Naive thymus-derived CD4-positive, alpha-beta T cell (primary cell): ENCODE measurements at places on chromosomes 12 and 14.

DNA sequence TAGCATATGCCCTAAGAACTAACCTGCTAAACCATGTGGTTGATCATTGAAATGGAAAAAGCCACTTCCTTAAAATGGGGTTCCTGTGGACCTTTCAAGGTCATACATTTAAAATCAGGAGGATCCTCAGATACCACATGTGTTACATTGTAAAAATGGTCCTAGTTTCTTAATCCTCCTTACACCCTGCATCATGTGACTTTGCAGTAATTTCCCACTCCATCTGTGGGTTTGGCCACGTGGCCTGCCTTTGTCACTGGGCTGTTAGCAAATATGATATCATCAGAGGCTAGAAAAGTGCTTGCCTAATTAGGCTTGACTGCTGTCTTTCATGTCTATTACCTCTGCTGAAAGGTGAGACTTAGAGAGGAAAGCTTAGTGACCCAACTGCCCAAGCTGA lies 70.7 kb downstream of the CMKLR1 start:
- DNase-seq, result no peak

DNA sequence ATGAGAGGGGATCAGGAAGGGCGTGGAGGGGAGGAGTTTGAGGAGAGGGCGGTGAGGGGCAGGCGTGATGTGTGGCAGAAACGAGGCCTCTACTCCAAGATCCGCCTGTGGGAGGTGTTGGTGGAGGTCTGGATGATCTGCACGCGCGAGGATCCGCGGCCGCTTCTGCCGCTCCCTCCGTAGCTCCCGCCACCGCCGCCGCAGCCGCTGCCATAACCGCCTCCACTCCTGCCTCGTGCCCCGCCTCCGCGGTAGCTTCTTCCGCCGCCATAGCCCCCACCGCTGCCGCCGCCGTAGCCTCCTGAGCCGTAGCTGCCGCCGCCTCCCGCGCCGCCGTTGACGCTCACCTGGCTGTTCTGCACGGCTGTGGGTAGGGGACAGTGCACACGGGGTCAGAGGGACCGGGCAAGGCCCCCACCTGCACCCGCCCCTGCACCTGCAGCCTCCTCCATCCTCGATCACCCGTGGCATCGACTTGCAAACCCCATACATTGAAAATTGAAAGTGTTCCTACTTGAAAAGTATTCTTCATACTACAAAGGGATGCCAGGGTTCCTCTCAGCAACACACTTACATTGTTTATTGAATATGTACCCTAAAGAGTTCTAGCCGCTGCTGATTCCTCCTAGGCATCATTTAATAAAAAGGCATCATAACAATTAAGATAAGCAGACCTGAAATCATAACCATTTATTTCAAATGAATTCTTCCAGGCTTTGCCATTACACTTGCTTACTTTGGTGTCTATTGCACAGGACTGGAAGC lies 11.1 kb upstream of the KRT1 start:
- peak; percentile 72 for DNase-seq

GRCh38 chr12:113422886-113423669 lies 898 bp downstream of the SDSL start:
- no peak for DNase-seq

DNA sequence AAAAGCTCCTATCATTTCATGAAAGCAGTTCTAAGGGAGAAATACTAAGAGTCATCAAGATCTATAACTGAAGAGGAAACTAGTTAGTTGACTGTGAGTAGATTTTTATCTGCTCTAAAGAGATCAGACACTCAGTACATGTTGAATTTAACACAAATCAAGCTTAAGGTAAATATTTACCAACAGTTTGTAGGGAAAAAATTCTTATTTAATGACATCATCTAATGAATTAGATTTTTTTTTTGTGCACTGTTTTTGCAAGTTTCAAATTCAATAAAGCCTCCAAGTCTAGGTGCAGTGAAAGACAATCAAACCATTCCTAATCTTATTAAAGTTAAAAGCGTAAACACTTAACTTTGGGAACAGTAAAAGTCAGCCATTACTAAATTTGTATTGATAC lies 93.0 kb upstream of the PRKD1 start:
- DNase-seq, result no peak

GRCh38 chr12:51922762-51923505 lies 15.6 kb downstream of the ACVRL1 start:
- DNase-seq, result no peak

GRCh38 chr14:71733210-71733883 lies 198.9 kb upstream of the RGS6 start:
- no peak for DNase-seq

DNA sequence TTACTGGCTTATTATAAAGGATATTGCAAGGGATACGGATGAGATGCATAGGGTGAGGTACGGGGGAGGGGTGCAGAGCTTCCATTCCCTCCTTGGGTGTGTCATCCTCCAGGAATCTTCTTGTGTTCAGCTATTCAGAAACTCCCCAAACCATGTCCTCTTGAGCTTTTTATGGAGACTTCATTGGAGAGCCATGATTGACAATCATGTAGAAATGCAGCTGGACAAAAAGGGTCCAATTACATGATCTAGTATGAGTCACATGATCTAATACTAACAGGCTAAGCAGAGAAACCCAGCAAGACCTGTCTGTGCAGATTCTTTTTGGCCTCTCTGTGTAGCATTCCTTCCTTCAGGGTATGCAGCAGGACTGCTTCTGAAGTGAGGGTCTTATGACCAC lies 23.9 kb upstream of the FLVCR2 start:
- DNase-seq, result no peak

GRCh38 chr12:127984386-127985055 lies 282.4 kb upstream of the TMEM132C start:
- DNase-seq, result no peak

- no peak for DNase-seq
Measured at GRCh38 chr12:6765048-6765633, 1.0 kb upstream of the PTMS start.

- no peak for DNase-seq
Measured at GRCh38 chr12:132711080-132711843, 620 bp downstream of the PGAM5 start.

GRCh38 chr12:107406932-107407331 lies 278.7 kb upstream of the PWP1 start:
- no peak for DNase-seq

GRCh38 chr12:112847708-112848337 lies 56.3 kb downstream of the RPH3A start:
- no peak for DNase-seq

DNA sequence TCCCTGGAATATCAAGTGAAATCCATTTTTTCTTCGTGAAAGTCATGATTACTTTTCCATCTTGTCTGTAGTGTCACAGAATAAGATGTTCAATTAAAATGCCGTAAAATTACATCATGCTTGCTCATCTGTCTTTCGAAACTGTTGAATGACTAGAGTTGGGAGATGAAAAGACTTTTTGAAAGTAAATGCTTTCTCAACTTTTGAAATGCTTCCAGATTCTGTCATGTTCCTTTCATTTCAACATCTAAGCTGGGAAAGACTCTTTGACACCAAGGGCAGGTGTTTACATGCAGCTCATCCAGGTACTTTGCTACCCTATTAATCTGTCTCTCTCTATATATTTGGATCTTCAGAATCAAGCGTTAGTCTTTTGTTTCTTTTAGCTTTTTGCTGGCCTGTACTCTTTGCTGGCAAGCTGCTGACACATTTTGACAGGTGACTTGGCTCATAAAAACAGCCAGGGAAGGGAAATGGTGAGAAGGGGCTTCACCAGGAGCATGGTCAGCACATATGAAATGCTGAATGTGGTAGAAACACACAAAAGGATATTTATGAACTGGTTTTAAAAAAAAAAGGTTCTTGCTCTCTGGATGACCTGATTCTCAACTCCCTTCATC lies 77.0 kb upstream of the METAP2 start:
- no peak for DNase-seq

DNA sequence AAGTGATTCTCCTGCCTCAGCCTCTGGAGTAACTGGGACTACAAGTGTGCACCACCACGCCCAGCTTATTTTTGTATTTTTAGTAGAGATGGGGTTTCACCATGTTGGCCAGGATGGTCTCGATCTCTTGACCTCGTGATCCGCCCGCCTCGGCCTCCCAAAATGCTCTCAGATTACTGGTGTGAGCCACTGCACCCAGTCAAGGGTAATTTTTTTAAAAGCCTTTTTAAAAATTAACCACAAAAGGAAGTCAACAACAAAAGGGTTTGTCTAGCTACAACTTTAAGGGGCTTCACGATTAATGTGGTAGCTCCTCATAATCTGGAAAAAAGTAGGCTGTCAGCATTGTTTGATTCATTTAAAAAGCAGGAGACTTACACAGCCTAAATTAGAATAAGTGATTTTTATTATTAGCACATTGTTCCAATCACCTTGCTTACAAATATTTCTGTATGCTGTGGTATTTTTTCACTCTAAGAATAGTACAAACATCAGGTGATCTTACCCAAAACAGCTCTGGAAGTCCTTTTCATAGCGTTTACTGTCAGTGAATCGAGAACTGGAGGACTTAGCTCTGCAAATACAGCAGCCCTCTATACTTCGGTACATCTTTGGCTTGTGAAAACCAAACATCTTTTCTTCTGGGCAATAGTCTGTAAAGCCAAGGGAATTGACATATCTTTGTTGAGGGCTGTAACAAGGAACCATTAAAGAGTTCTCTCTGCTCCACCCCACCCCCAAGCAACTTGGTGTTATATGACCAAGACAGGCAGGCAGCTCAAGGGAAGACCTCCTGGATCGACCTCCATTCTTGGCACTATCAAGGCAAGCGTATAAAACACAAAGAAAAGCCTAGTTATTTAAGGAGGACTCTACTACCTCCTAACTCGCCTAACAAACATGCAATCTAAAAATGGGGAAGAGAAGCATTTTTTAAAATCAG lies 28.1 kb downstream of the SINHCAF start:
- no peak for DNase-seq
